Activated T-helper 1 cell treated with anti-CD3 and anti-CD28 coated beads, Interleukin-2, amount 50 U/mL, for 16 hours (primary cell): ENCODE measurements at places on chromosomes 6 and 20.

DNA sequence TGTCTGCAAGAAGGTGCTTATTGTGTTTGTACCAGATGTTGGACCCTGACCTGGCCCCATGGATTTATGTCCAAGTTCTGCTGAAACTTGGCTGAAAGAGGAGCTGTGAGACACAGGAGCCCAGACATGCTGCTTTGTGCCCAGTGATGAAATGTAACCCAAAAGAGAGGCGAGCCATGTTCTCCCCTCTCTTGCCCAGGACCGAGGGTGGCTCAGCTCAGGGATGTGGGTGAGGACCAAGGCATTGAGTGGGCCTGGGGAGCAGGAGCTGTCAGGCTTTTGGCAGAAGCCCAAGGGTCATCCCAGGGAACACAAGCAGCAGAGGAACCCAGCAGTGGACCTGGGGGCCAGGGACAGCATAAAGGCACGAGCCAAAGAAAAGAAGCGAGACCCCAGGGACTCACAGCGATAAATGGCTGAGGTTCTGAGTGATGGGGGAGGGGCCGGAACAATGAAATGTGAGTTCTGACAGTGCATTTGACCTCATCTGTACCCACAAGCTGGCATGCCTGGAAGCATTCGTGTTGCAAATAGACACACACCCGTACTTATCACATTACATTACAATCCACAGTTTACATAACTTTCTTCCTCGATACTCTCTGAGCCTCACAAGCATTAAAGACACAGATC, 363.4 kb upstream of the JARID2 start:
- DNase-seq, result no peak

DNA sequence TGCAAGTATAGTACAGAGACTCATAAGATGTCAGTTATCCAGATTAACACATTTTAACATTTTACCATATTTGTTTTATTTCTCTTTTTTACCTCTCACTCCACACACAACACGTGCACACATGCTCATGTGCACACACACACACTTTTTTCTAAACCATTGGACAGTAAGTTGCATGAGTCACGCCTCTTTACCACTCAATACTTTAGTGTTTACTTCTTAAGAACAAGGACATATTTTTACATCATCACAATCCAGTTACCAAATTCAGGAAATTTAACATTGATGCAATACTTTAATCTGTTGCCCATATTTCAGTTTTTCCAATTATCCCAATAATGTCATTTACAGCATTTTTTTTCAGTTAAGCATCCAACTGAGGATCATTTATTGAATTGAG, 109.0 kb downstream of the RIN2 start:
- DNase-seq, result no peak

DNA sequence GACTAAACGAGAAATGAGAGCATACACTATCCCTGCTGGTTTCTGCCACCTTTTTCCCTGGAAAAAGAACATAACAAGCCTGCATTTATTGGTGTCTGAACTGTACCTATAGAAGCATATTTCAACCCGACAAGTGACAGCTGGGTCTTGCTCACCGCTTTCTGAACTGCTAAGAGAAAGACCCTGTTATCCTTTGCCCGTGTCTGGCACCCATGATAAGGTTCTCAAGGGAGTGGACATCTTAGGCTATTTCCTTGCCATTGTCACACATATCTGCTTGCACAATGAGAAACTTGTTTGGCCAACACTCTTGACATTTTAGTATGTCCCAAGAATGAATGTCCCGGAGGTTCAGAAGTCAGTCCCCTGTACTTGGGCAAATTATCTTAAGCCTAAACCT, 19.3 kb downstream of the RIPOR2 start:
- no peak for DNase-seq

- no peak for DNase-seq
Measured at GRCh38 chr6:138004430-138005287, 102.6 kb downstream of the PERP start.

DNA sequence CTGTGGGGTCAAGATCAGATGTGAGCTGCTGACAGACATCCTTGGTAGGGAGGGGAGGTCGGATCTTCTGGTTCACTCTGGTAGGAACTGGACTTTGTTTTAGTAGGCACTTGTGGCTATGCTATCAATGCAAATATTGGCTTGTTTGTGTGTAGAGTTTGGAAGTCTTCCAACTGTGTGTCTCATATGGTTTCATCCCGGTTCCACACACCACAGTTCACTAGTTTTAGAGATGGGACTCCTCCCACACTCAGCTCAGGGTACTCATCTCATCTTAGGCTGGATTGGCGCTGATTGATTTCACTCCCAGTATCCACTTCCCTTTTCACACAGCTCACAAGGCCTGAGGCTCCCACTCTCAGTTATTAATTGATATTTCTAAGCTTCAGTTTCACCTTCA, 161.3 kb downstream of the THBS2 start:
- DNase-seq, result no peak
